SJSA1 (cell line): ENCODE measurements at places on chromosomes 1 and 21.

- no peak for DNase-seq
Measured at GRCh38 chr1:8076176-8076575, 50.1 kb upstream of the ERRFI1 start.

GRCh38 chr1:33784876-33785275 lies 79.0 kb upstream of the HMGB4 start:
- DNase-seq = no peak

DNA sequence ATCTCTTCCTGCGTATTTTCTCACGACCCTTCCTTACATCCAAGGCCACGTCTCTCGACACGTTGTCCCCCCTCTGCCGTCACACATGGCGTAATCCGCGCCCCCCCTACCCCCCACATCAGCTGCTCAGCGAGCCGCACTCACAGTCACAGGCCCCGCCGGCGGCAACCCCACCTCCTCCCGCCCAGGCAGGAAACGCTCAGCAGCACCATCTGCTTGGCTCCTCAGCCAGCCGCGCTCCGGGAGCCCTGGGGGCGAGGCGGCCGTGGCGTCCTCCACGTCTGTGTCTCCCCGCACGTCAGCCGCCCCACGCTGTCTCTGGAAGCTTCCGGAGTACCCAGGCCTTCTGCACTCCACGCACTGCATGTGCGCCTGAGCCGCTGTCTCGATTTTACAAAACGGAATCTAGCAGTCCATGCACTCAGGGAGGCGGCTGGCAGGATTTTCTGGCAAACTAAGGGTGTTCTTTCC lies 64.6 kb downstream of the SIK1 start:
- DNase-seq = no peak

DNA sequence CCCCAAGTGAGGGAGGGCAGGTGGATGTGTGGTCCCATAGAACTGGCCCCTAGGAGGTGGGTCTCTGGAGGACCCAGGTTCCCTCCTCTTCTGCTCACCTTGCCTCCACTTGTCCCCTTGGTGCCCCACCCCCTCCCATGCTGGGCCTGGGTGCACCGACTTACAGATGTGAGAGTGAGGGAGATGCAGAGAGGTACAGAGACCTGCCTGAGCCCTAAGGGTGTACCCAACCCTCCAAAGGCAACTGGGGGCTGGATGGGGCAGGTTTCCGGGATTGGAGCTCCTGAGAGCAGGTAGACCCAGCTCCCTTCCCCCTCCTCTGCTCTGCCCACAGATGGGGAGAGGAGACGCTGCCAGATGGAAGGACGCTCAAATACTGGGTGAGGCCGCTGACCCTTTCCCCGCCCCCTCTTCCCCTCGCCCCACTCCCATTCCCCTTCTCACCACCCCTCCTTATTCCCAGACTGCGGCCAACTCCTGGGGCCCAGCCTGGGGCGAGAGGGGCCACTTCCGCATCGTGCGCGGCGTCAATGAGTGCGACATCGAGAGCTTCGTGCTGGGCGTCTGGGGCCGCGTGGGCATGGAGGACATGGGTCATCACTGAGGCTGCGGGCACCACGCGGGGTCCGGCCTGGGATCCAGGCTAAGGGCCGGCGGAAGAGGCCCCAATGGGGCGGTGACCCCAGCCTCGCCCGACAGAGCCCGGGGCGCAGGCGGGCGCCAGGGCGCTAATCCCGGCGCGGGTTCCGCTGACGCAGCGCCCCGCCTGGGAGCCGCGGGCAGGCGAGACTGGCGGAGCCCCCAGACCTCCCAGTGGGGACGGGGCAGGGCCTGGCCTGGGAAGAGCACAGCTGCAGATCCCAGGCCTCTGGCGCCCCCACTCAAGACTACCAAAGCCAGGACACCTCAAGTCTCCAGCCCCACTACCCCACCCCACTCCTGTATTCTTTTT lies 10.3 kb downstream of the TINAGL1 start:
- no peak for DNase-seq

GRCh38 chr1:57423135-57423655 lies 665 bp downstream of the DAB1 start:
- DNase-seq = no peak

DNA sequence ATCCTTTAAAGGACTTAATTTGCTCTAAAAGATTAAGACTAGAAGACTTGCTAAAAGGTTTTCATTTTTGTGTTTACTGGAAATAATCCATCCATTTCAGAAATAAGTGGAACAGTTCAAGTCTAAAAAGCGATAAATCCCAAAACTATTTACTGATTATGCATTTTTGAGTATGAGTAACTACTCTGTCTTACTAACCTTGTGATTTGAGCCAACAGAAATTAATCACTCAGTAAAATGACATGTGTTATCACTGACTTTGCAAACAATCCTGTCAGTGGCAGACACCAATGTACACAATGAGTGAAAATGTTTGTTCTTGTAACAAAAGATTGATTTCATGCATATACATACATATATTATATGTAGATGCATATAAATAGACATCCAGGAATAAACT lies 218.0 kb downstream of the DENND1B start:
- DNase-seq = no peak

- no peak for DNase-seq
Measured at GRCh38 chr1:246618240-246618808, 52.1 kb downstream of the CNST start.

DNA sequence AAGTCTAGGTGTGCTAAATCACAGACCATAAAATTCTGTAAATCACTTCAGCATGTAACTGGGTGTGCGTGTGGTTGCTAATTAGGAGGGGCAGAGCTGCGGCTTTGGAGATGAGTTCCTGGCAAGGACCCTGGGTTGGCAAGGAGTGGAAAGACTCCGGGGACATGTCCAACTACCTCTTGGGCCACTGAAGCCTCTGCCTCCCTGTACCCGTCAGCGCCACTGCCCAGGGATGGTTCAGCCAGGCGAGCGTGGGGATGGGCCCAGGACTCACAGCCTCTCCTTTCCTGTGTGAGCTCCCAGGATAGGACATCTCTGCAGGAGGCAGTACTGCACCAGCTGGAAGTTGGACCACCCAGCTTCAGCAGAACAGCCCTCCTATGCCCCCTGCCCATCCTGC lies 386.4 kb upstream of the VAMP3 start:
- DNase-seq = no peak

DNA sequence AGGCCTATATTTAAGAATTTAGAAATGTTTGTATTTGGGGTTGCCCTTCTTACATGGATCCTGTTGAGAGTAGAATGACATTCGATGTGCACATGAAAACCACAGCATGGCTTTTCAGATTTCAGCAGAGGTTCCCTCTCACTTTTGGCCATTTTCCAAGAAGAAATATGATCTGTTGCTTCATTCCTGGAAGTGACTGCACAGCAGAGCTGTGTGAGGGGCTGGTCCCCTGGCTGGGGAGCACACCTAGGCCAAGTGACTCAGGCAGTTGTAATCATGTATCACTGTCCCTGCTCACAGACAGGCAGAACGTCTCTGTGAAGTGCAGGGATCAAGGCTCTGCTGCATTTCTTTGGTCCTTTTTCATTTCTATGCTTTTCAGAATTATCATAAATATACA lies 32.3 kb downstream of the AGT start:
- DNase-seq = no peak

DNA sequence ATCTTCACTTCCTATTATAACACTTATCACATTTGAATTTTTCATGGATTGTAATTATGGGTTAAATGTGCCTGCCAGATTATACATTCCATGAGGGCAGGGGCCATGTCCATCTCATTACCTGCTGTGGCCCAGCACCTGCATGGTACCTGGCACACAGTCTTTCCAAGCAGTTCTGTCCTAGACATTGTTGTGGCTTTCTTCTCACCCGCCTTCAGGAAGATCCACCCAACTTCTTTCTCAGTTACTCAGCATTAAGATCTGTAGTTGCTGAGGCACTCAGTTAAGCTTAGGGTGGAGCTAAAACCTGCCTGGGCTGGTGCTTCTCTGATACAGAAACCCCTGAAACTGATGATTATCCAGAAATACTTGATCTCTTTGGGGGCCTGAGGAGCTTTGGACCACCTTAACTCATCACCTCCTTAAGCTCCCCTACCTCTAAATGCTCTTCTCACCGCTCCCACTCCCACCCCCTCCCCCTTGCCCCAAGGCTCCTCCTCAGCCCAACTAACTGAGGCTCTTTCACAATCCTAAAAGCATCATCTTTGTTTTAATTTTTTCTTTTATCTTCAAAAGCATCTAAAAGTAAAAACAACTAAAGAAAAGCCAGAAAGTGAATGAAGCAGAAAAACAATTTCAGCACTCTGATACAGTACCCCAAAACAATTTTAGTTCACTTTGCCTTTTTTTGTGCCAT lies 190.6 kb downstream of the FGGY start:
- DNase-seq = no peak

DNA sequence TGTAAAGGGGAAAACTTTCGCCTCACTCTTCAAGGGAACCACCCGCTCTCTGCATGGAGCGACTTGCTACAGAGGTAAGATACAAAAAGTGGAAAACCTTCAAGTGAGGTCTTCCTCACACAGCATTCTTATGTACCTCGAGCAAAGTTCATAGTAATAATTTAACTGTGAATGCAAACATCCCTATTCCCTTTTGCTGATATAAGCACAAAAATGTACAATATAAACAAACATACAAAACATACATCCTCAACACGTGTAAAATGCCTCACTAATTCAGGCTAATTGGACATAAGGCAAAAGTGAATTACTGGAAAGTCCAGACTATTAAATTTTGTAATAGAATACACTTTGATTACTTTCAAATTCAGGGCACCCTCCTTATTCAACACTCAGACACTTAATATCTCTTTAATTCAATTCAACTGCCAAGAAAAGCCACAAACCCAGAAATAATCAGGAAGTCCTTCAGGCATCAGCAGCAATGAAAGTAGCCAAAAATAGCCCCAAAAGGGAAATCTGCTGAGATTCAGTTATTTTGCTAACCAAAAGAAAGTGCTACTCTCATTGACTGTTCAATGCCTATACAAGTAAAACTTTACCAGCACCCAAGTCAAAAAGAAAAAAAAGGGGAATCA lies 15.2 kb upstream of the LMX1A start:
- DNase-seq = no peak

DNA sequence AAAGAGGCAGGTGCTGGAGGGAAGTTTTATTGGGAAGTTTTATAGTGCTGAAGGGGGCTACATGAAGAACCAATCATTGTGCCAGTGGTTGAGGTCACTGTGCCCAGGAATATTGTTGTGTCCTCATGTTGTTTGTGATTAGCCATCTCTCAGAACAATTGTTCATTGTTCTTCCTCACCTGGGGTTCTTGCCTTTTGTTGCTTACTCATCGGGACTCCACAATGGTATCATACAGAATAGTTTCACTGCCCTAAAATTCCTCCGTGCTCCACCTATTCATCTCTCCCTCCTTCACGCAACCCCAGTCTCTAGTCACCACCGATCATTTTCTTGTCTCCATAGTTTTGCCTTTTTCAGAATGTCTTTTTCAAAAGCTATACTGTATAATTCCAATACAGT lies 38.9 kb upstream of the CDC14A start:
- DNase-seq = no peak

DNA sequence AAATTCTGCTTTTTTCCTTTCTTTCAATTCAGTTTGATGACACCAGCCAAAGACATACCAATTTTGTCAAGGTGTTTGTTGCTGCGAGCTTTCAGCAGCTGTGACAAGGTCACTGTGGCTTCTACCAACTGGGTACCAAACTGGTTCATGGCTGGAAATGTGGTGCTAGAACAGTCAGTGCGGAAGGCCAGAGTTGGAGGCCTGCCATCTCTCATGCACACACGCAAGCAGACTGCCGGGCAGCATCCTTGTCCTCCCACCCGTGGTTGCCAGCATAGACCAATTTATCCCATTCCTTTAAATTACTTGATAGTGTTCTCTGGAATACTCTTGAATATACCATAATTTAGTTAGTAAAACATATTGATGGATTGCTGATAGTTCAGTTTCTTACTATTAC lies 79.9 kb upstream of the GPR52 start:
- no peak for DNase-seq
